Breast epithelium (tissue), 4 donors: ENCODE measurements at places on chromosomes 16 and 17. TPM values are rescaled to one million over a fixed set of nuclear protein-coding genes. Genes with fewer than 3 reads are reported as not detected.

CALB2 gene
- total RNA-seq, result 22.2 TPM

DNA sequence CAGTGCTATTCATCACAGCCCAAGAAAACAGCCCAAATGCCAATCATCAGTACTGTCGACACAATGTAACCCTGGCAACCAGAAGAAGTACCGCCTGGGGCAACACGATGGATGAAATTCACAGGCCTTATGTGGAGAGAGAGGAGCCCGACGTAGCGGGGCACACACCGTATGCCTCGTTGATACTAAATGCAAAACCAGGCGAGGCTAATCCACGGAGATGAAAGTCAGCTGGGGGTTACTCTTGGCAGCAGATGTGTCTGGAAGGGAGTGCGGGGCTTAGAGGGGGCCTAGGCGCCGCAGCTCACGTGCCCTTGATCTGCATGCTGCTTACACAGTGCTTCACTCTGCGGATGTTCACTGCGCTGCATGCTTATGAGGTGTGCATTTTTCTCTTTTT lies 29.8 kb downstream of the ITGAE start:
- no peak overlapping the region for H3K4me3 ChIP-seq
- no peak overlapping the region for H3K27ac ChIP-seq
- H3K36me3 ChIP-seq, result no peaks in the 10 kb centered on the region
- H3K4me1 ChIP-seq, result no peaks in the 10 kb centered on the region

TP53TG3 gene
- not detected for total RNA-seq

CTRB2 gene
- total RNA-seq, result not detected

- H3K36me3 ChIP-seq, result no peaks in the 10 kb centered on the region
- H3K27ac ChIP-seq, result no peak overlapping the region
- DNase-seq, result no peak
- no peak overlapping the region for H3K4me3 ChIP-seq
- no peaks in the 10 kb centered on the region for H3K27me3 ChIP-seq
These were observed 30.9 kb downstream of the LRRC36 start for GRCh38 chr16:67357561-67357960.

DNA sequence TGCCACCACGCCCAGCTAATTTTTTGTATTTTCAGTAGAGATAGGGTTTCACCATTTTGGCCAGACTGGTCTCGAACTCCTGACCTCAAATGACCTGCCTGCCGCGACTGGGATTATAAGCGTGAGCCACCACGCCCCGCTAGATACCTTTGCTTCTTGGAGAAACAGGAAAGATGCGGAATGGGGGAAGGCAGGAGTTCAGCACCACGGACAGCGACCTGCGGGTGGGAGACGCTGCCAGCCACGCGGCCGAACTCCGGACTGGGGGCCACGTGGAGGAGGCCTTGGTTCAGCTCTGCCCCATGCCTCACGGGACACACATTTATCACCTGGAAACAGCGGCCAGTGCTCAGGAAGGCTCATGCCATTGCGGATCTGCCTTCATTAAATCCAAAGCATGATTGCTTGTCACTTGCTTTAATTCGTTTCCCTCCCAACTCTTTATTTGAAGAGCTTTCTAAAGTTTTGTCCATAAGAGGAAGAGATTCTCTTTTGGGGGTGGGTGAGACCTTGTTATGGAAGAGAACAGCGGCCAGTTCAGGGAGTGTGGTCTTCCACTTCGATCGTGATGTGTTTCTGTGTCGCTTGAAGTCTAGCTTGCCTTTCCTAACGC lies 219.9 kb downstream of the ENGASE start:
- no peaks in the 10 kb centered on the region for H3K4me1 ChIP-seq
- H3K4me3 ChIP-seq, result no peak overlapping the region
- DNase-seq, result peak; percentile 62
- peaks cover 79% of the 10 kb centered on the region for H3K27me3 ChIP-seq
- no peak overlapping the region for H3K27ac ChIP-seq
- no peaks in the 10 kb centered on the region for H3K36me3 ChIP-seq

DNA sequence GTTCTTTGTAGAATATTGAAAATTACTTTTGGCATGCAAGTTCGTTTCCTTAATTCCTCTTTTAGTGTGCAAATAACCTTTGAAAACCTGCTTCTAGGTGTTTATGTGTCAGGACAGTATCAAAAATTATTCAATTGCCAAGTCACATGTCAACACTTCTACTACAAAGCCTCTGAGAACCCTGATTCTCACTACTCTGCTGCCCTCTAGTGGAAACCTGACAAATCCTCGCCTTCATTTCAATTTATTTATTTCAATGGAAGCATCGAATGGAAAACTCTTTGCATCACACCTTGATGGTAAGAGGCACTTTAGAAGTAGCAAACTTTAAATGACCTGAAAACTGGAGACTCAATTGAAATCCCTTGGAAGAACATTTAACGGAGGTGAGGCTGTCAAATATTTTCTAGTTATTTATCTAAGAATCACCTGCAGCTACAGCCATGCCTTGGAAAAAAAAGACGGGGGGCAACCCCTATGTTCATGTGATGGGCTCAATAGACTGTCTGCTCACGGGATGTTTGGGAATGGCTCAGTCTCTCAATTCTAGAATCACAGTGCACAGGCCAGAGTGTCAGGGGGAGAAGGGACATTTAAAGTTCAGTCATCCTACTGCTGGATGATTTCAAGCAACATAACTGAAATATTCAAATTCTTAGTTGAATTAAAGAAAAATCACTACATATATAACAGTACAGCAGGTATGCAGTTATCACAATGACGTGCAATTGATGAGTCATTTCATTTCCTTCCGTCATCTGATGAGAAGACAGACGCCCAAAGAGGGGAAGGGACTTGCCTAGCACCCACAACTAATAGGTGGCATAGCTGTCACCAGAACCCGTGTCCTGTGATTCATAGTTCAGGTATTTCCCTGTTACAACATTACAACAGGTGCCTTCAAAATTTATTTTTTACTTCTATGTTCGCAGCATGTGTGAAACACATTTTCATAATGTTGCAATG lies 563.9 kb downstream of the TOX3 start:
- no peaks in the 10 kb centered on the region for H3K36me3 ChIP-seq
- DNase-seq, result no peak
- no peak overlapping the region for H3K27ac ChIP-seq
- H3K27me3 ChIP-seq, result no peaks in the 10 kb centered on the region
- H3K4me1 ChIP-seq, result no peaks in the 10 kb centered on the region

RAC3 gene
- total RNA-seq, result 16.1 TPM

GRCh38 chr17:34413443-34414119 lies 50.5 kb upstream of the CCL1 start:
- no peaks in the 10 kb centered on the region for H3K4me1 ChIP-seq
- DNase-seq, result no peak
- H3K27ac ChIP-seq, result no peak overlapping the region
- H3K27me3 ChIP-seq, result no peaks in the 10 kb centered on the region
- H3K4me3 ChIP-seq, result no peak overlapping the region

GRCh38 chr16:71431176-71431575 lies 10.7 kb downstream of the TLE7 start:
- DNase-seq, result no peak
- no peak overlapping the region for H3K4me3 ChIP-seq
- H3K27me3 ChIP-seq, result peaks cover 21% of the 10 kb centered on the region
- no peaks in the 10 kb centered on the region for H3K4me1 ChIP-seq

DNA sequence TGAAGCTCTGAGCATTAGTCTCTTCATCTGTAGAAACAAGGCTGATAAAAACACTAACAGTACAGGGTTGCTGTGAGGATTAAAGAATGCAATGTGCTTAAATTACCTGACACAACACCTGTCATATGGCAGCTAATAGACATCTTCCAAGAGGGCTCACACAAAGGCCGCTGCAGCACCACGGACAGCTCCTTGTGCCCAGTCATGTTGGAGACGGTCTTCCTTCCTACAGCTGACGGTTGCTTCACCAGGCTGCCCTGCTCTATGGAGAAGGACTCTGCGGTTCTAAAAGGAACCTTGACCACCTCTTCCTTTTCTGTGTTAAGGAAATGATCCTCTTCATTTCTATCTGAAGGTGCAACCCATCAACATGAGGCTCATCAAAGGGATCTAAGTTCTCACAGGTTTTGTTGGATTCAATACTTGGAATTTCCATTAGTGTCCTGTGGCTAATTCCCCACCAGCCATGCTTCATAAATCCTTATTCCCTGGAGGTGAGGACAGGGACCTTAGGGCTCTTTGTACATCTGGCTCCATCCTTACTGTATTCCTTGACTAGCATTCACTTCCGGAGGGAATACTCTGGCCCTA lies 138.9 kb upstream of the CES5A start:
- no peak overlapping the region for H3K4me3 ChIP-seq
- H3K36me3 ChIP-seq, result no peaks in the 10 kb centered on the region
- no peaks in the 10 kb centered on the region for H3K4me1 ChIP-seq
- DNase-seq, result no peak
- H3K27me3 ChIP-seq, result no peaks in the 10 kb centered on the region

DNA sequence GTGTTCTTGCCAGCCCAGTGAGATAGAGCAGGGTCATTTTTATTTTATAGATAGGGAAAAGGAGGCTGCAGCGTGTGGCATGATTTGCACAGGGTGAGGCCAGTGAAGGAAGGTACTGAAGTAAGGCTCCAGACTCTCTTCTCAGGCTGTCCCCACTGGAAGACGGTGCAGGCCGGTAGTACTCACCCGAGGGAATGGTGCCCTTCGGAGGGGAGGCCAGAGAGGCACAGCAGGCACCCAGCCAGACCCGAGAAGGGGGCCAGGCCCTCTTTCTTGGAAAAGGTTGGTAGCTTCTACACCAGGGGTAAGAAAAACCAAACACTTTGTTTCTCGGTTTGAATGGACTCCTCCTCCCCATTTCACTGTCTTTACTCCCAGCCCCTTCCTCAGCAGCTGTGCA lies 288 bp downstream of the ANKRD40CL start:
- H3K36me3 ChIP-seq, result no peaks in the 10 kb centered on the region
- no peak overlapping the region for H3K4me3 ChIP-seq
- no peak overlapping the region for H3K27ac ChIP-seq
- H3K4me1 ChIP-seq, result no peaks in the 10 kb centered on the region
- H3K27me3 ChIP-seq, result no peaks in the 10 kb centered on the region

- H3K4me1 ChIP-seq, result no peaks in the 10 kb centered on the region
- DNase-seq, result no peak
- no peak overlapping the region for H3K4me3 ChIP-seq
- H3K36me3 ChIP-seq, result no peaks in the 10 kb centered on the region
- no peak overlapping the region for H3K27ac ChIP-seq
These were observed 3.4 kb upstream of the C1QTNF8 start for GRCh38 chr16:1099189-1100083.

DNA sequence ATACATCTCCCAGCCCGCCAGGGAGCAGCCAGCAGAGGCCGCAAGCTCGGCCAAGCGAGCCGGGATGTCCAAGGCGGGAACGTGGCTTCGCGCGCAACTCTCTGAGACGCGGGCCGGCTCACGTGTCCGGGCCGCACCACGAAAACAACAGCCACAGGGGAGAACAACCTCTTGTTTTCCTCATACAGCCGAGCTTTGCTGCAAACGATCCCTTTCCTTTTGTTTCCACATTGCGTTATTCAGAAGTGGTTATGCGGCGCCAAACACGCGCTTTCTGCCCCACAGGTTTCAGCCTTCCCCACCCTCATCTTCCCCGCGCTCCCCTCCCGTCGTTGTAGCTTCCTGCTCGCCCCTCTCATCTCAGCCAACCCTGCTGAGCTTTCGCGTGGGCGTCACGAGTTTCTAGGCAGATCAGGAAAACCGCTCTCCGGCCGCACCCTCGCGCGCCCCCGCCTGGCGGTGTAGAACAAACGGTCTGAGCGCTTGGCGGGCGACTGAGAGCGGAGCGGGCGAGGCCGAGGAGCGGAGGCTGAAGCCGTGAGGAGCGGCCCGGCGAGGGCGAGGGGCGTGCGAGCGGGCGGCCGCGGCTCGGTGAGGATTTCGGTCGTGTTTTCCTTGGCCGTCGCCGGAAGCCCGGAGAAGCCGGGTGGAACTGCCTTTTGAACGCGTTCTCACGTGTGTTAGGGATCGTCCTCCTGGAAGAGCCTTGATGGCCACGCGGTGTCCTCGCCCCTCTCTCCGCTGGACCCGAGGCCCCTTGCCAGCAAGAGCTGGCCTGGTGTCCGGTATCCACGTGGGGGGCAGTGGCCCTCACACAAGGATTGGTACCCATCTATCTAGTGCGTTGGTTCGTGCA lies 6.6 kb upstream of the SMARCD2 start:
- H3K27ac ChIP-seq, result peak overlapping the region; percentile 68
- H3K36me3 ChIP-seq, result no peaks in the 10 kb centered on the region
- peak; percentile 88 for DNase-seq
- H3K27me3 ChIP-seq, result no peaks in the 10 kb centered on the region
- H3K4me1 ChIP-seq, result no peaks in the 10 kb centered on the region

KIAA0753 gene
- total RNA-seq, result 10.1 TPM

DNA sequence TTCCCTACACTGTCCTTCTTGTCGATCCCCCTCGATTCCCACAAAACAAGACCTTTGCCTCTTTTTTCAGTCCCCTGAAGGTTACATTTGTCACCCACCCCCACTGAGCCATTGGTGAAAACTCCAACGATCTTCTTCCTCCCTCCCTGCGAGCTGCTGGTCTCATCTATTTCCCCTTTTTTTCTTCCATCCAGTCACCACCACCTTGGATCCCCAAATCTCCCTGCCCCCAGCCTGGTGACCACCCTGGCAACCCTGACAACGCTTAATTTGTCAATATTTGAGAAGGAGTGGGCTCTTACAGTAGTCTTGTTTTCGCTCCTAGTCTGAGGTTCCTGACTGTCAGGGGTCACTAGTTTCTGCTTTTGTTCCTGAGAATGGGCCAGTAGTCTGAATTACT lies 62.9 kb downstream of the SMPD3 start:
- H3K4me3 ChIP-seq, result no peak overlapping the region
- H3K4me1 ChIP-seq, result no peaks in the 10 kb centered on the region
- H3K27me3 ChIP-seq, result no peaks in the 10 kb centered on the region
- no peak for DNase-seq
- H3K27ac ChIP-seq, result no peak overlapping the region
- no peaks in the 10 kb centered on the region for H3K36me3 ChIP-seq

- H3K4me1 ChIP-seq, result no peaks in the 10 kb centered on the region
- H3K27me3 ChIP-seq, result no peaks in the 10 kb centered on the region
These were observed 332.0 kb downstream of the XYLT1 start for GRCh38 chr16:17138801-17139200.

DNA sequence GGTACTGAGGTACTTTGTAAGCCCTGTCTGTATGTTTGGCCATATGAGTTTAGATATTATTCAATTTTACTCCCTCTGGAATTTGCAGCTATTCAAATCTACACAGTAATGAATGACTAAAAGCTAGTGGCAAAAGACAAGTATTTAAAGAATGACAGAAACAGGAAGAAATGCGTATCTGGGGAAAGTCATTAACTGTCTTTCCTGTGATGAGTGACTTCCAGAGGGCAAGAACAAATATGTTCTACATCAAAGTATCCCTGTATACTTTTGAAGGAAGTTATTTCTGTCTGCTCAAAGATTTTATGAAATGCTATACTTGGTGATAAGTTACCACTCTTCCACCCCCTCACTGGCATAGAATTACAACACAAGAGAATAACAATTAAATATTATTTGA lies 489.3 kb upstream of the SOX9 start:
- no peaks in the 10 kb centered on the region for H3K4me1 ChIP-seq
- no peaks in the 10 kb centered on the region for H3K27me3 ChIP-seq
- no peak overlapping the region for H3K27ac ChIP-seq
- no peak for DNase-seq

IRX5 gene
- 10.9 TPM for total RNA-seq

SULT1A4 gene
- total RNA-seq, result 15.4 TPM
